ENCODE measurements at places on chromosomes 13 and 19.

- DNase-seq = no peak
Observed at GRCh38 chr13:38463048-38463447, 113.4 kb downstream of the UFM1 start.

DNA sequence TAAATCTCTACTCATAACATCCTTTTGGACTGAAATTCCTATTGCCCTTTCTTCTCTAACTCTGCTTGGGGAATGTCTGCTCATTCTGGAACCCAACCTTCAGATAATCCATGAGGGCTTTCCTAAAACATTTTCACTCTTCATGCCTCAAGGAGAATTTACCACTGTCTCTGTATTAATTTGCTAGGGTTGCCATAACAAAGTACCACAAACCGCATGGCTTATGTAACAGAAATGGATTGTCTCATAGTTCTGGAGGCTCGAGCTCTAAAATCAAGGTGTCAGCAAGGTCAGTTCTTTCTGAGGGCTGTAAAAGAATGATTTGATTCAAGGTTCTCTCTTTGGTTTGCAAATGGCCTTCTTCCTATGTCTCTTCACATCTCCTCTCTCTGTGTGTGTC, 209.7 kb downstream of the LACC1 start:
- DNase-seq = no peak

DNA sequence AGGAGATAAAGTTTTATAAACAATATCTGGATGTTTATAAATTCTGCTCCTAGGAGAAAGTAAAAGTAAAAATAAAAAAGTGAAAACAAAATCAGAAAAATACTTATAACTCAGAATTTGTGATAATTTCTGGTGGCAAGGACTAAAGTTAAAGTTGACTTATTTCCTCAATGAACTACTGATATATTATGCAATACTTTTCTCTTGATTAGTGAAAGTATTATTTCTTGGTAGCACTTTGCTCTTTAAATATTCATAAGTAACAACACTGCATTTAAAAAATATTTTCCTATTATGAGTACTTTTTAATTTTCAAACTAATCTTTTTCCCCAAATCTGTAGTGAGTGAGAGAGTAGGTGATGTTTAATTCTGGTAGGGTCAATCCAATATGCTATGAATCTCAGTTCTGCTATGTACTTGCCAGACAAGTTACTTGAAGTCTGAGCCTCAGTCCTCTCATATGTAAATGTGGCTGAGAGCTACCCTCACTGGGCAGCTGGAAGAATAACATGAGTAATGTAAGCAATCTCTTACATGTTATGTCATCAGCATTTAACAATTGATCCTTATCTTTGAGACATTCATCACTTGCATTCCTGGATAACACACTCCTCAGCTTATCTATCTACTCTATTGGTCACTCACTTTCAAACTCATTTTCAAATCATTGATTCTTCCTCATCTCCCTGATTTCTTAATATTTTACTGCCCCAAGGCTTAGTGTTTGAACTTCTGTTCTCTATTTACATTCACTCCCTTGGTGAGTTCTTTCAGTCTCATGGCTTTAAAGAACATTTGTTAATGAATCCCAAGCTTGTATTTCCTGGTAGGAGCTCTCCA, 239.0 kb downstream of the RGCC start:
- no peak for DNase-seq

- no peak for DNase-seq
Observed at GRCh38 chr19:5522106-5522505, 45.6 kb downstream of the TINCR start.

GRCh38 chr13:44394658-44395057, 21.0 kb downstream of the SERP2 start:
- no peak for DNase-seq

DNA sequence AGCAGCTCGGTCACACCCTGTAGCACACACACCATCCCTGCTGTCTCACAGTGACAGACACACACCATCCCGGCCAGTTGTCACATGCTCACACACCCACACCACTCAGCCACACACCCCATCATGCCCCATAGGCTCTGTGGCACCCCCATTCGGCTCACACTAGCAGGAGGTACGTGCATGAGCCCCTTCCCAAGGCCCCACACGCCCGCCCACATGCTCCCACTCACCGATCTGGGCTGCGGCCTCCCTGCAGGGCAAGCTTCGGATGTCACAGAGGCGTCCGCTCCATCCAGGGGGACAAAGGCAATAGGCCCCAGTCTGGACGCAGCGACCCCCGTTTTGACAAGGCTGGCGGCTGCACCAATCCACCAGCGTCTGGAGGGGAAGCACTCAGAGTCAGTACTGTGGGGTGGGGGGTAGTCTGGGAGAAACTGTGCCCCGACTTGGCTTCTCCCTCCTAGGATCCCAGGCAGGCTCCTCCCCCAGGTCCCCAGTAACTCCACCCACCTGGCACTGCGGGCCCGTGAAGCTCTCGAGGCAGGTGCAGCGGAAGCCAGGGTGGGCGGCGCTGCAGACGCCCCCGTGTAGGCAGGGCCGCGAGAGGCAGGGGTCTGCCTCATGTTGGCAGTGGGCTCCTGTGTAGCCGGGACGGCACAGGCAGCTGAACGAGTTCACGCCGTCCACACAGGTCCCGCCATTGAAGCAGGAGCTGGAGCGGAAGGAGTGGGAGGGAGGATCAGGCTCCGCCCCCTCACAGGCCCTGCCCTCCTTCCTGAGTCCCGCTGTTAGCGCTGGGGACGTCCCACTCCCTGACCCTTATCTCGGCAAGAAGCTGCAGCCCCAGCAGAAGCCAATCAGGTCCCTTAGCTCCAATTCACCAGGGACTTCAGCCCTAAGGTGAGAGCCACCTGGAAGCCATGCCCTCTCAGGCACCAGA, 20.1 kb downstream of the NOTCH3 start:
- no peak for DNase-seq

- no peak for DNase-seq
Observed at GRCh38 chr19:16627193-16627927, 644 bp downstream of the MED26 start.

DNA sequence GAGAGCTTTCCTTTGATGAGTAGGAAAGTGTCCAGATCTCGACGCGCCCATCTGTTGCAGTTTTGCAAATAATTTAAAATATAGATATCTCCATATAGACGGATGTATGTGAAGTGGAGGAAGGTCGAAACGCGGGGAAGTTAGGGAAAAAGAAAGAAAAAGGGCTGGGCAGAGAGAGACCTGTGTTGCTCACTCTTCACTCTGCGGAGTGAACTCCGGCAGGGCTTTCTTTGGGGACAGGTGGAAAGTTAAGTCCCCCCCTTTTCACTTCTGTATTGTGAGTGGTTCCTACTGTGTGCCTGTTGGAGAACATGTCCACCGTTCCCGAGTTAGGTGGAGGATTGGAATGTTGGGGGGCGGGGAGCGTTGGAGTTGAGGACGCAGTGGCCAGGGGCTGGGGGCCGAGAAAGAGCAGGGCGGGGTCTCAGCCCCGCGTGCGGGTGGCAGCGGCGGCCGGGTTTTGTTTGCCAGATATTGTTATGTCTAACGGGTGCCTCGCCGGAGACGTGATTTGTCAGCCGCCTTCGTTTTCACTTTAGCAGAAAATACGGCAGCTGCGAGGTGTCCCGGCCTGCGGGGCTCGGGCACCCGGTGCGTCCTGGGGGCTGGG, 145.1 kb upstream of the ZNF536 start:
- DNase-seq = no peak

DNA sequence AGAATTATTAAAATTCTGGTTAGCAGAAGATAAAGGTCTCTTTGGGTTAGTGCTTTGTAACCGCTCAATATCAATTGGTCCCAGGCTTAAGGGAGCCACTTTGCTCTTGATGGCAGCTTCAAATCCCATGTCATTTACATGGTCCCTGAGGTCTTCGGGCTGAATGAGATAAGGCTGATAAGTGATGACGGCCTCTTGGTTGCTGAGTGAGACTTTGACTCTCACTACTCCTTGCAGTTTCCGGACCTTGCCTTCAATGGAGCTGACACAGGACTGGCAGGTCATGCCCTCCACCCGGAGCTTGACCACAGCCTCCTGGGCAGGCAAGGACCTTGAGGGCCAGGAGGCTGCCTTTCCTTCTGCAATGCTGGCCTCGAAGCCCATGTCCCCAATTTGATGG, 36.8 kb downstream of the ATP7B start:
- DNase-seq = no peak

DNA sequence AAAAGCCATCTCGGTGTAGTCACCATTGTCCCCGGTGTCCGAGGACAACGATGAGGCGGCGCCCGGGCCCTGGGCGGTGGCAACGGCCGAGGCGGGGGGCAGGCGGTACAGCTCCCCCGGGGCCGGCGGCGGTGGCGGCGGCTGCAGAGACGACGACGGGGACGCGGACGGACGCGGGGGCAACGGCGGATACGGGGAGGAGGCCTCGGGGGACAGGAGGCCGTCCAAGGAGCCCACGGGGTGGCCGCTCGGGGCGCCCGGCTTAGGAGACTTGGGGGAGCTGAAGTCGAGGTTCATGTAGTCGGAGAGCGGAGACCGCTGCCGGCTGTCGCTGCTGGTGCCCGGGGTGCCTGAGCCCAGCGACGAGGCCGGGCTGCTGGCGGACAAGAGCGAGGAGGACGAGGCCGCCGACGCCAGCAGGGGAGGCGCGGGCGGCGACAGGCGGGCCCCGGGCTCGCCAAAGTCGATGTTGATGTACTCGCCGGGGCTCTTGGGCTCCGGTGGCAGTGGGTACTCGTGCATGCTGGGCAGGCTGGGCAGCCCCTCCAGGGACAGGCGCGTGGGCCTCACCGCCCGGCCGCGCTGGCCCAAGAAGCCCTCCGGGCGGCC, 3.5 kb downstream of the IRS2 start:
- no peak for DNase-seq

- DNase-seq = no peak
Observed at GRCh38 chr13:33057019-33057780, 41.0 kb downstream of the KL start.

- DNase-seq = no peak
Observed at GRCh38 chr13:40535345-40535836, 131.1 kb downstream of the FOXO1 start.

DNA sequence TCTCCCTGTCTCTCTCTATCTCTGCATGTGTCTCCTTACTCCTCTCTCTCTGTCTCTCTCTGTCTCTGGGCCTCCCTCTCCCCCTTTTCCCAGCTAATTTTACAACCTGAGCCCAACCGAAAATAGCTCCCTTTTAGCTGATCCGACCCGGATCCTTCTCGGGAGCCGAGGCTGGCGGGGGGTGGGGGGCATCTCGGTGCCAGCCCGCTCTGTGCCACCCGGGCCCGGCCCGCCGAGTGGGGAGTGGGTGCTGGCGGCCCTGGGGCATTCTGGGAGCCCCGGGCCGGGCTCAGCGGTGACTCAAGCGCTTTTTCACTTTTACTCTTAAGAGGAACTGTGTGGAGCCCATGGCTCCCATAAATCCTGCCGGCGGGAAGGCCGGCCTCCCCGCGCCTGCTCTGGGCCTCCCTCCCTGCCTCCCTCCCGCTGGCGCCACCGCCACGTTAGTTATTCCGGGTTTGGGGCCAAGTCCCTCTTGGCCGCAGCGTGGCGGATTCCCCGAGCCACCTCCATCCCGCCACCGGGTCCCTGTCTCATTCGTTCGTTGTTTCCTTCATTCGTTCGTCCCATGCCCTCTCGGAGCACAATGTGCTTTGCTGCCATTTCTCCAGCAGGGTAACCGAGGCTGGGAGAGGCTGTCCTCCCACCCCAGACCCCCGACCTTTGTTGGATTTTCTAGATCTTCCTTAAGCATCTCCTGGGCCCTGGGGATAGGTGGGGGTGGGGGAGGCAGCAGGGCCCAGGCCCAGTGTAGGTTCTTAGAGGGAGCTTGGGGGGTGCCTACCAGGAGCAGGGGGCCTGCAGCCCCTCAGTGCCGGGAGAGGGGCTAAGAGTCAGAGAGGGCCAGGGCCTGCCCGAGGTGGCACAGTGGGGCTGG, 3.2 kb downstream of the NFIC start:
- DNase-seq = no peak

DNA sequence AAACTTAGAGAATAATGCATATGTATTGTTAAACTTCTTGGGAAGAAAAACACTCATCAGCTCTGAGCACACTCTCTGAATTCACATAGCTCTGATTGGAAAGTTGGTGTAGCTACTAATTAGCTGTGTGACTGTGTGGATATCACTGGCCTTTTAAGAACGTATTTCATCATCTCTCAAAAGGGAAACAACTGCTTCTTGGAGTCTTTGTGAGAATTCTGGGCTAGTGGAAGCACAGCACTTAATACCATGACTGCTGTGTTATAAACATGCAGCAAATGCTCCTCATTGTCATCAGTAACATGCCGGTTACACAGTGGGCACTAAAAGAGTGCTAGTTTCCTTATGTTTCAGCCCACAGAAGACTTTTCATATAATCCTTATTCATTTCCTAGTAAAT, 220.9 kb upstream of the CSNK1A1L start:
- DNase-seq = no peak

DNA sequence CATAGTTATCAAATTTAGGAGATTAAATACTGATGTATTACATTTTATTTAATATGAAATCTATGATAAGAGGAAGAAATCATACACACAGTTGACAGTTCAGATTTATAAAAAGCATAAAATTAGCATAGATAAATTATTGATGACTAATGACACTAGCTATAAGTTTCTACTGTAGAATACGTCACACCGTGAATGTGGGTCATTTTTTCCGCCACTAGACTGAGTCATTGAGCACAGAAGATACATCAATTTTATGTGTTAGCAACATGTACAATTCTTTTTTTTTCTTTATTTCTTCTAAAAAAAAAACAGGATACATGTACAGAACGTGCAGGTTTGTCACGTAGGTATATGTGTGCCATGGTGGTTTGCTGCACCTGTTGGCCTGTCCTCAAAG, 22.2 kb downstream of the AP2S1 start:
- DNase-seq = peak; percentile 23

- DNase-seq = no peak
Observed at GRCh38 chr19:17997969-17998826, 9.8 kb upstream of the ARRDC2 start.
